Activated CD8-positive, alpha-beta memory T cell treated with anti-CD3 and anti-CD28 coated beads for 4 hours (primary cell): ENCODE measurements at places on chromosomes 12 and 14.

DNA sequence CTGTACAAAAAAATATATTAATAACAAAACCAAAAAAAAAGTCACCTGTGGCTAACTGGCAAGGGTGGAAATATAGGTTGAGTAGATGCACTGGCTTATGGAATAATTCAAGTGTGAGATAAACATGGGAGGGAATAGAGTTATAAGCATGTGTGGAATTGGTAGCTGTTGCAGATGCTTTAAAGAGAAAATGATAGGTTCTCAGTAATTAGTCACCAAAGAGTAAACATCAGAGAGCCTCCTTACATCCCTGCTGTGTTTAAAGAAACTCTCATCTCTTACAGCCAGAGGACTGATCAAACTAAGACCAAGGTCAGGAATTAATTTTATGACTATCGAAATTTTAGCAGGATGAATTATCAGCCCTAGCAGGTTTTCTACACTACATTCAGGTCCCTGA, 70.5 kb downstream of the EGLN3 start:
- DNase-seq = no peak

DNA sequence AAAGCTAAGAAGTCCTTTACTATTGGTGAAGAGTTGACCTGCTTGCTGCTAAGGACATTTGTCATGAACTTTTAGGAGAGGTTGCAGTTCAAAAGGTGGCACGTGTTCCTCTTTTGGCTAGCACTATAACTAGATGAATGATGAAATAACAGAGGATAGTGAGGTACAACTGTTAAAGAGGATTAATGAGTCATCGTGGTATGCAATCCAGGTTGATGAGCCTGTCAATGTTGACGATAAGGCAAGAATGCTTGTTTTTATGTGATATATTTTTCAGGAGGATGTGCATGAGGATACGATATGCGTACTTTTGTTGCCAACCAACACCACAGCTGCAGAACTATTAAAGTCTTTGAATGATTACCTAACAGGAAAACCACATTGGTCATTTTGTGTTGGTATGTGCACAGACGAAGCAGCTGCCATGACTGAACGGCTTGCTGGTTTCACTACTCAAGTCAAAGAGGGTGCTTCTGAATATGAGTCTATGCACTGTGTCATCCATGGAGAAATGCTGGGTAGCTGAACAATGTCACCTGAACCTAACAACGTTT, 10.6 kb downstream of the CEP128 start:
- DNase-seq = no peak

GRCh38 chr12:126936181-126936851, 1330.7 kb upstream of the TMEM132C start:
- DNase-seq = no peak

GRCh38 chr12:2322554-2323120, 269.9 kb downstream of the CACNA1C start:
- DNase-seq = no peak

DNA sequence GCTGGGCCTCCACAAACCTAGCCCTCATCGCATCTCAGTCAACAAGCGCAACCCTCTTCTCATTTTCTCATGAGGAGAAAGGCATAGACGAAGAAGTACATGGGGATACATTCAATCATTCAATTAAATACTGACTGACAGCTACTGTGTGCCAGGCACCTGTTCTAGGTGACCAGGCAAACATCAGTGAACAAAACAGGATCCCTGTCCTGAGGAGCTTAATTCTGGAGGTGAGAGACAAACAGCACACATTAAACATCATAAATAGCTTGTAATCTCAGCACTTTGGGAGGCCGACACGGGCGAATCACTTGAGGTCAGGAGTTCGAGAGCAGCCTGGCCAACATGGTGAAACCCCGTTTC, 362 bp upstream of the ACYP1 start:
- DNase-seq = no peak

DNA sequence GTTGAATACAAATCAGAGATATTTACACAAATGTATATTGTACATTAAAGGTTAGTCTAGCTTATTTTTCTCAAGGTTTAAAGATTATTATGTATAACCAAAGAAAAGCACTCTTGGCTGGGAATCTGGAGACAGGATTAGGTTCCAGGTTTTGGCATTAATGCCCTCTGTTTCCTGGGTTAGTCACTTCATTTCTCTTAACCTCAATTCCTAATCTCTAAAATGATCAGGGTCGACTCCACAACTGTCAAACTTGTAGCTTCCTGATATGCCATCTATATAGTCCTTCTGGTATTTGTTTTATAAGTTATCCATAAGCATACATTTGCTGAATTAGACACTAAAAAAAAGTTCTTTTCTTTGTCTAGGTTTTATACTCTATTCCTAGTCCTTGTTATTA, 2.6 kb downstream of the ITPR2 start:
- no peak for DNase-seq

DNA sequence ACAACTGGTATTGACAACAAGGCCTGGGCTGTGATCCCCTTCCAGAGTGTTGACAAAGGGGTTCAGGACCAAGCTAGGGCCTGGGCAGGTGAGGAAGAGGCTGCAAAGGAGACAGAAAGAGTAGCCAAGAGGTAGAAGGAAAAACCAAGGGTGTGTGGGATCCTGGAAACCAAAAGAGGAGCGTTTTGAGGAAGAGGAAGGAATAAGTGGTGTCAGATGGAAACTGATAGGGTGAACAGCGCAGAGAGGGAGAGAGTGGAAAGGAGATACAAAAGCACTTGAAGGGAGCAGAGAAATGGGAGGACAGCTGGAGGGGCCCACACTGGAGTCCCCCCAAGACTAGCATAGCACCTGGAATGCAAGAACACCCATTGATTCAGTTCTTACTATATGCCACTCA, 8.3 kb upstream of the HVCN1 start:
- DNase-seq = no peak

DNA sequence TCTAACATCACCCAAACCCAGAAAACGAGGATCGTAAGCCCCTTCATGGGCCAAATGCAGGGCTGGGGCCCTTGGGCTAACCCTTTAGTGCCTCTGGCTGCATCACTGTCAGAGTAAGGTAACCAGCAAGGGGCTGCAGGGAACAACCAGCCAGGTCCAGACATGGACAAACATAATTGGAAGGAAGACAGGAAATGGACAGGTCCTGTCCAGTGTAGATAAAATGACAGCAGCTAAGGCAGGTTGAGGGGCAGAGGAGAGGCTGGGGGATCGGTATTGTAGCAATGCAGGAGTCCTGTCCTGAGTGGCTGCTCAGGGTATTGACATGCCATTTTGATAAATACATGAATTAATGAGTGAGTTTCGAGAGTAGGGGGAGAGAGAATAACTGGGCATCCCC, 29.8 kb downstream of the BICD1 start:
- no peak for DNase-seq

GRCh38 chr12:7749442-7749841, 2.3 kb upstream of the CLEC4C start:
- DNase-seq = no peak

- no peak for DNase-seq
These were observed 172.8 kb downstream of the KTN1 start for GRCh38 chr14:55752580-55753390.

DNA sequence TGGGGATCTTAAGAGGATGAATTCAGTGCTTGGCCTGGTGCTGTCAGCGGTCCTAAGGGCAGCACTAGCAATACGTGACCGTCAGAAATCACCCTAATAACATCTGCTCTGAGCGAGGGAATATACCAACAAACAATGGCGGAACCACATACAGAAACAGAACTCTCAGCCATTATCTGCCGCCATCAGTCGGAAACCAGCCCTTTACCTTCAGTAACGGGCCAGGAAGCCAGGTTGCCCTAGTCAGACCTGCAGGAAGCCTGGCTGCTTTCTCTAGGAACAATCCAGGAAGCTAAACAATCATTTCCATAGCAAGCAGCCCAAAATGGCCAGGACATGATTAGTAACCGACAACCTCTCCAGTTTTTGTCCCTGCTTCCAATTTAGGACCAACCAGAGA, 5.6 kb downstream of the CDCA4 start:
- DNase-seq = no peak

GRCh38 chr12:86389949-86390348, 133.8 kb upstream of the MGAT4C start:
- DNase-seq = no peak

DNA sequence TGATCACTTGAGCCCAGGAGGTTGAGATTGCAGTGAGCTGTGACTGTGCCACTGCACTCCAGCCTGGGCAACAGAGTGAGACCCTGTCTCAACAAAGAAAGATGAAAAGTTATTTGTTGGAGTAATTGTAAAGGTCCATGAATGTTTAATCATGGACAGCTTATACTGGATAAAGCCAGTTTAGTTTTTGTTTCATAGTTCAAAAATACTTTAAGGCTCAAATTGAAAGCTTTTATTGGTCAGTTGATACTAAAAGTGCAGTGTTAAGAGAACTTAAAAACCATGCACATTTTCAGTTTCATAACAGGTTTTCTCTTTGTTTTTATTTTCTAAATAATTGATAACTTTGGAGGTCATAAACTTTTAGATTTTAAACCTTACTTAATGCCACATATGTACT, 108.4 kb downstream of the MON2 start:
- no peak for DNase-seq

GRCh38 chr14:94088516-94088915, 7.4 kb downstream of the IFI27L1 start:
- no peak for DNase-seq

GRCh38 chr12:97112136-97112535, 205.1 kb downstream of the NEDD1 start:
- no peak for DNase-seq

DNA sequence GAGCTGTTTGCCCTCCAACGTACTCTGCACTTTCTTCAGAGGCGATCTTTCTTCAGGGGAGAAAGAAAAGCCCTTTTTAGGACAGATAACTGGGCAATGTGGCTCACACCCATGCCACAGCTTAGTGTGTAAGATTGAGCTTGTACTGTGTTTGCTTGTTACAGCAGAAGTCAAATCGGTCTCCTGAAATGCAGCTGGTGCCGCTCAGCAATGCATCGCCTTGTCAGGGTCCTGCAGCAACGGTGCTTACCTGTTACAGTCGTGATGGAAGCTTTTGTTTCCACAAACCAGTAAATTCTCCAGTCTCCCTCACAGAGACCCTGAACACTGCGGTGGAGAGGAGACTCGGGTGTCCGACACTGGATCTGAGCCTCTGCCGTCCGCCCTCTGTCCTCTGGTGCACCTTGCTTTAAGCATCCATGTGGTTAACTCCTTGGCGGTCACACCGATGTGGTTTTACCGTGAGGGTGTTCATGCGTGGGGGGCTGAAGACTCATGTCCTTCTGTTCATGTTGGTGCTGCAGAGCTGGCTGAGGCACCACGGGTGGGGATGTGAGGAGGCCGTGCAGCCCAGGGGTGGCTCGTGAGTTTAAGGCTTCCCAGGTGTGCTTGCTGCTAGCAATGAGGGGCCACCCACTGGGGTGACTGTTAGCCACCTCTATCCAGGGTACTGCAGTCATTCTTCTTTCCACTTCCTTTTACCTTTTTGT, 47.3 kb downstream of the FBXL14 start:
- no peak for DNase-seq

DNA sequence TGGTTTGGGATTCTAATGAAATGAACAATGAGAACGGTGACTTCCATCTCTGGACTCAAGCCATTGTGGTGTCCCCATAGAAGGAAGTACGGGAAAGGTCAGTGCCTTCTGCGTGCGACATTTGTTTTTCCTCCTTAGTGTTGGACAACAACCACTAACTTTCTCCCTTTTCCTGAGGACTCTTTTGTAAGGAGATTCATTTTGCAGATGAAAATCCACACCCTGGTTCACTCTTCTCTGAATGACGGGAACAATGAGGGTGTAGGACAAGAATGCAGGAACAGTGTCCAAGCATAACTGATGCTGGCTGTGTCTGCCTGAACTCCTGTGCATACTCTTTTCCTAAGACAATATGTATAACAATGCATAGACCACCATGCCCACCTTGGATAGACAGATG, 176.4 kb downstream of the STXBP6 start:
- DNase-seq = no peak

DNA sequence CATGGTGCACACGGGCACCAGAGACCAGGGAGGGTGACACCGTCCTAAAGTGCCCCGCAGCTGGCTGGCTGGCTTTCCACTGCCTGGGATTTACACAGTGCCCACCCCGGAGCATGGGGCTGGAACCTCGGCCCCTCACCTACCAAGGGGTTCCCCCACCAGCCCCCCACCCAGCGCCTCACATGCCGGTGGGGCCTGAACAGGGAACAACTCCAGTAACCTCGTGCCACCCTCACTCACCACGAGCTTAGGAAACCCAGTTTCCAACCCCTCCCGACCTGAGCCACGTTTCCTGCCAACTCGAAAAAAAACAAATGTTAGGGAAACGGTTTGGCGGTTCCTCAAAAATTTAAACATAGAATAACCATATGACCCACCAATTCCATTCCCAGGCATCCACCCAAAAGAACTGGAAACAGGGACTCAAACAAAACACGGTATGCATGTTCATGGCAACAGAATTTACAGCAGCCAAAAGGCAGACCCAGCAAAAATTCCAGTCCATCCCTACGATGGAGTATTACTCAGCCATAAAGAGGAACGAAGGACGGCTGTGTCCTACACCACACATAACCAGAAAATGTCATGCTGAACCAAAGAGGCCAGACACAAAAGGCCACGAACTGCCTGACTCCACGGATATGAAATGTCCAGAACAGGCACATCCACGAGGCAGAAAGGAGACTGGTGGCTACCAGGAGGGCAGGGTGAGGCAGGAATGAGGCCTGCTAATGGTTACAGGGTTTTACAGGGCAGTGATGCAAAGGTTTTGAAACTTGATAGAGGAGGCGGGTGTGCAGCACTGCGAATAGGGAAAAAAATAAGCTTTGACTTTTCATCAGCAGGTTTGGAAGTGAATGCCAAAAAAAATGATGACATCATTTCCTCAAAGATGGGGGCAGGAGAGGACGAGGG, 68.9 kb downstream of the NCOR2 start:
- no peak for DNase-seq

GRCh38 chr12:79326222-79326621, 364.5 kb downstream of the PAWR start:
- no peak for DNase-seq

DNA sequence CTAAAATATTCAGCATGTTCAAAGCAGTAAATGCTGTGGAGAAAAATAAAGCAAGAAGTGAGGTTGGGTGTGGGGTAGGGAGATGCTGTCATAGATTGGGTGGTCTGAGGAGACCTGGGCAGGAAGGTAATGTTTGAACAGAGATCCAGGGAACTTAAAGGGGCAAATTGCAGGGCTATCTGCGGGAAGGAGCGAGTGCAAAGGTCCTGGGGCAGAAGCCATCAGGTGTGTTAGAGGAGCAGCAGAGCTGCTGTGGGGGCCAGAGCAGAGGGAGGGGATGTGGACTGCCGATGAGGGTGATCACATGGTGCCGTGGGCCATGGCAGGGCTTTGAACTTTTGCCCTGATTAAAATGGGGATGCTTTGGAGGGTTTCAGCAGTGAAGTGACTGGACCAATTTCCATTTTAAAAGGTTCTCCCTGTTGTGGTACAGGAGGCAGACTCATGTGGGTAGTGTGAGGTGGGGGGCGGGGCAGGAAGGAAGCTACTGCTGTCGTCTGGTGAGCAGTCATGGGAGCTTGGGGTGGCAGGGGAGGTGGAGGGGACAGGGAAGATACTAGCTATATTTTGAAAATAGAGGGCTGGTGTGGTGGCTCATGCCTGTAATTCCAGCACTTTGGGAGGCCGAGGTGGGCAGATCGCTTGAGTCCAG, 145.0 kb downstream of the AACS start:
- no peak for DNase-seq
